ENCODE measurements at places on chromosomes 2 and 18.

DNA sequence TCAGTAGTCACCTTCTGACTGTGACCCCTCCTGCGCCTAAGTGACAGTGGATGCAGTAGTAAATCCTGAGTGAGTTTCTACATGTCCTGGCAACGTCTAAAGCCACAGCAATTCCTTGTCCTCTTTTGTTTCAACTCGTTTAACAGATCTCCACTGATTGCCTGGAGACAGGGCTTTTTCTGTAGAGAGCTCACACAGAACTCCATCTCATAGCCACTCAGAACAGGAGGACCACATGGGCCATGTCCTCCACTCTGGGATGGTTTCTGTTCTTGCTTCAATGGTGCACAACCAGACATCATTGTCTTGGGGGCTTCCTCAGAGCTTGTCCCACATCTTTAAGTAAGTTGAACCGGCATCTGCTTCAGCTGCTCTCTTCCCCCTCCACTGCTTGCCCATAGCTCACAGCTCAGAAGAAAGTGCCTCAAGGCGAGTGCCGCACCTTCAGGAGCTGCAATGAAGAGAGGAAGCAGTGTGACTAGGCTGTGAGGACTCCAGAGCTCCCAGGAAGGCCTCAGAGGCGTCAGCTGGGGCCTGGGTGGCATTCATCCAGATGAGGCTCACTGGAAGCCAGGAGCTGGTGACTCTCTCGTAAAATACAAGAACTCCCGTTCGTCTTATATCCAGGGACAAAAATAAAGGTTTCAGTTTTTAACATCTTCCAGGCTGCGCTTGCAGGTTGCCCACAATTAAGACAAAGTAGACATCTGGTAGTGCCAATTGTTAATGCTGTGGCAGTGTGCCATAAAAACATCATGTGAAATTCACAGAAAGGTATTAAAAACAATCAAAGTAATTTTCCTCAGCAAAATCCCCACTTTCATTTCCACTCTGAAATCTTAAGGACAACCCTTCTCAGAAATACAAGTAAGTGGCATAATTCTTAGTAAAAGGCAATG, 37.3 kb downstream of the ST3GAL5 start:
- DNase-seq: no peak

- no peak for DNase-seq
Measured at GRCh38 chr2:216539791-216540241, 41.2 kb downstream of the RPL37A start.

DNA sequence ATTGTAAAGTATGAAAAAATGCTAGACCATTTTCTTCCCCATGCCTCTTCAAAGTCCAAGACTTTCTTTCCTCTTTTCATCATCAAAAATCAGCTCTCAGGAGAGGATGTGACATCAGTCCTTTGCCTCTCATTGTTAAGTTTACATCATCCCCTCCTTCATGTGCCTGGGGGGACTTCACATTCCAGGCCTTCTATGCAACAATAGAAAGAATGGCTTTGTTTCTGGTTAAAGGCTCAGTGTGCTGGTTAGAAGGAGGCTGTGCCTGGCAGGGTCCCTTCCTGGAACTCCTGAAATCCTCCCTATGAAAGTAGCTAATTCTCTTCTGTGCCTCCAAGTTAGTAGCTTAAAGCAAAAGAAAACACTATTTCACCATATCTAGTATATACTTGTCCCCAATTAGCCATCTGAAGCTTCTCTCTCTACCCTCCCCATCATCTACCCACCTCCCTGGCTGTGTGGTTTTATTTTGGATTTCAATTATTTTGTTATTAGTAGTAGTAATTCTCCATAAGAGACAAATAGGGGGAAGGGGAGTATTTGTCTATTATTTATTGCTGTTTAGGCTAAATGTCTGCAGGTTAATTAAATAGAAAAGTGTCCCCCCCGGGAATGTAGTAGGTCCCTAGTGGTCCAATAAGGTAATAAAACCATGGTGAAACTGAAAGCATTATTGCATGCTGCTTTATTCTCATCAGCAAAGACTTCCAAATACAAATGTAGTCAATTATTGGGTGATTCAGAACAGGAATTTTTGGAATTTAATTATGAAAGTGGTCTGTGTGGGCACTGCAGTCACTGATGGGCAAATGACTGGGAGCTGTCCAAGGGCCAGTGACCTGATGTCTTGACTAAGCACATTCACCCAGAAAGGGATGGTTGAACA, 69.0 kb downstream of the CPO start:
- DNase-seq: no peak

GRCh38 chr2:219918254-219918653, 290.8 kb downstream of the SLC4A3 start:
- DNase-seq: no peak

GRCh38 chr2:179932786-179933185, 71.4 kb upstream of the ZNF385B start:
- DNase-seq: no peak

GRCh38 chr18:75341267-75341666, 86.2 kb downstream of the SMIM21 start:
- DNase-seq: no peak

Measured in CD4-positive, alpha-beta memory T cell (primary cell).